ENCODE measurements at places on chromosomes 4 and X.

DNA sequence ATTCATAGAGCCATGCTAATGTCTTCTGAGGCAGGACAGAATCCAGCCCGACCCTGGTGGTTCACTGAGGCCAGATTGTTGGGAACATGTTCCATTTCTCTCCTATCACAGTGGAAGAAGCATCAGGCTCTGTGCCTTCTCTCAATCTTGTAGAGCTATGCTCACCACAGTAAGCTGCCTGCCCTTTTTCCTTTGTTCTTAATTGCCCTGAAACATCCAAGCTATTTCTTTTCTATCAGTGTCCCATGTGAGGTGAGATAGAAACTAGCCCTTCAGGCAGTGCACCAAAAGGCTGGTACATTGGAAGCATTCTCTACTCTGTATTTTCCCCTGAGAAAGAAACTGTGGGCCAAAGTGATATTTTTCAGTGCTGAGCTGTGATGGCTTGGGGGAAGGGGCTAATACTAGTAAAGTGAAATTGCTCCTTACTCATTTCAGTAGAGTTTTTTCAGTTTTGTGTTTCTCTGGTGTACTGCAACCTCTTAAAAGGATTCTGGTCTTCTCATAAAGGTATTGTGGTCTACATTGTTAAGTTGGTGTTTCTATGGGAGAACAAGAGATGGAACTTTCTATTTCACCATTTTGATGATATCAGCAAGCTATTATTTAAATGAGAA lies 611.2 kb downstream of the RPA4 start:
- no peak for DNase-seq

GRCh38 chr4:102640669-102641068 lies 120.1 kb downstream of the MANBA start:
- peak; percentile 63 for DNase-seq

DNA sequence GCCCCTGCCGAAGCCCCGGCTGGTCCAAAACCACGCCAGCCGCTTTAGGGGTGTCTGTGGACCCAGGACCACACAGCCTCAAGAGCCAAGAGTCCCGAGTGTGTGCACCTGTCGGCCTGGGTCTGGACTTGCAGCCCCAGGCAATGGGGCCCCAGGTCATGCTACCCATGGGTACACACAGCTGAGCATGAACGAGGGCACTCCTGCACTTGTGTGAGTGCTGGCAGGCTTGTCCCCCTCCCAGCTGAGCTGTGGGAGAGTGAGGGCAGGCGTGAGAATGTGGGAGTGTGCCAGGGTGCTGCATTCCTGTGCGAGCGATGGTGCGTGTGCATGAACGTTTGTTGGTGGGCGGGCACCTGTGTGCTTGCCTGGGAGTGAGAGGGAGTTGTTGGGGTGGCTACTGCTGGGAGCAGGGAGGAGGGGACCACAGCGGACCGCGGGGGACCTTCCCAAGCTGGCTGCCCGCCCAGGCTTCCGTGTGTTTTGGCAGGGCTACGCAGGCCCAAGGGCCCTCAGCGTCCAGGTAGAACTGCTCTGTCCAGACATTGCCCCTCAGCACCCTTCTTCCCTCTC lies 30.8 kb downstream of the BLOC1S4 start:
- DNase-seq: no peak

- DNase-seq: peak; percentile 39
Observed at GRCh38 chrX:87583679-87584078, 66.1 kb downstream of the KLHL4 start.

DNA sequence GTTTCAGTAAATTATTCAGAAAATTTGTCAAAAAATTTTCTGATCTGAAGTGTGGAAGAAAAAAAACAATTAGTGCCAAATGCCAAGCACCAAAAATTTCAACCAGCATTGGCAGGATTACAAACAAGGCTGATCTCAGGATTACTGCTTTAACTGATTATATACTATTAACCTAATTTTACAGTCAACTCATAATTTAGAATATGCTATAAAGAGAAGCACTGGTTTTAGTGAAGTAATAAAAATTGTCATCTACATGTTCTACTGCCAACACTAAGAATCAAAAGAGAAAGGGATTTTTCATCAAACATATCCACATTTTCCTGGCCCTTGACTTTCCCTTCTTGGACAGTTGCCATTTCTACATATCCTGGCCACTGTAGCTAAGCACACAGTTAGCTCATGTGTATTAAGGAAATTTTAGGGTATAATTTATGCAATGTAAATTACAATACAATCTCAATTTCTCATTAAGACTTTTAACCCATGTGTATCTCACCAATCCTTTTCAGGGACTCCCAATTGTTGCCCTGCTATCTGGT lies 33.8 kb downstream of the THOC2 start:
- peak; percentile 7 for DNase-seq

DNA sequence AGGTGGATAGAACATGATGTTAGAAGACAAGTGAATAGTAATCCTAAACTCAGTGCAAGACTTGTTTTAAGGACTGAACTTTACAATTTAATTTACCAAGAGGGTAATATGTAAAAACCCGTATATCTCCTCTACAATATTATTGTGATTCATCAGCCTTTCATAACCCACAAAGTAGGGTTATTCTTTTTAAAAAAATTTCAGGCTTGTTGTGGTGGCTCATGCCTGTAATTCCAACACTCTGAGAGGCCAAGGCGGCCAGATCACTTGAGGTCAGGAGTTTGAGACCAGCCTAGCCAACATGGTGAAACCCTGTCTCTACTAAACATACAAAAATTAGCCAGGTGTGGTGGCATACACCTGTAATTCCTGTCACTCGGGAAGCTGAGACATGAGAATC lies 7.2 kb downstream of the IBSP start:
- peak; percentile 54 for DNase-seq
